DMS53 (cell line): ENCODE measurements at places on chromosomes 16 and 17.

DNA sequence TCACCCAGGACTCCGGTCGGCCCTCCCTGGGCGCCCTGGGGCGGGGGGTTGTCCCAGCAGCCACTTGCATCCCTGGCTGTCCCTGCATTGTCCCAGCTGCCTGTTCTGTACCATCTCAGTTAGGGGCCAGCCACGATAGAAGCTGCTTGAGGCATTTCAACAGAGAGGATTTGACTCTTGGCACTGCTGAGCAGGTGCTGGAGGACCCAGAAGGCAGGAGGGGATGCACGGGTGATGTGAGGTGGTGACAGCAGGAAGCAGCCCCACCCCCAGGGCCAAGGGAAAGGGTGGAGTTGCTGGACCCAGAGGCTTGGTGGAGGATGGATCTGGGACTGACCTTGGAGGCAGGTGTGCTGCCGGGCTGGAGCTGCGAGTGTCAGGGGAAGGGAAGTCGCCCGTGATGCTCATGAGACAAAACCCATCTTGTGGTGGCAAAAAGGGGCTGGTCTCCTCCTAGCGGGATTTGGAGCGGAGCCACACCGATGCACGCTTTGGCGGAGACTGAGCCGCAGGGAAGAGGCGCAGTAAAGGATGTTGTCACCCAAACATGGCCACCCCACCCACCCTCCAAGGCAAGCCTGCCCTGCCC, 188.0 kb upstream of the GSE1 start:
- peak; percentile 80 for DNase-seq

DNA sequence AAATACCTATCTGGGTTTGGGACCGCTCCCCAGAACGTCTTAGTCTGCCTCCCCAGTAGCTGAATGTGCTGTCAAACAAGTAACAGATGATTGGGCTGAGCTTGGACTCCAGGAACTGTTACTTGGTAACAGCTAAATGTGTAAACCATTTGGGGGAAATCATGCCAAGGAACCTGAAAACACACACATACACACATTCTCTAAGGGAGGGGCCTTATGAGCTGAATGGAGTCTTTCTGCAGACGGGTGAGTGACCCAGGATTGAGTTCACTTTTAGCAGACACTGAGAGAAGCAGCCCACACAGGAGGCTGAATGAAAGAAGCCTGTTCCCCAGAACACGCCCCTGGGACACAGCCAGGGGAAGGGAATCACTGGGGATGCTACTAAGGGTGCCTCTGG, 1.6 kb downstream of the ACLY start:
- DNase-seq, result no peak

DNA sequence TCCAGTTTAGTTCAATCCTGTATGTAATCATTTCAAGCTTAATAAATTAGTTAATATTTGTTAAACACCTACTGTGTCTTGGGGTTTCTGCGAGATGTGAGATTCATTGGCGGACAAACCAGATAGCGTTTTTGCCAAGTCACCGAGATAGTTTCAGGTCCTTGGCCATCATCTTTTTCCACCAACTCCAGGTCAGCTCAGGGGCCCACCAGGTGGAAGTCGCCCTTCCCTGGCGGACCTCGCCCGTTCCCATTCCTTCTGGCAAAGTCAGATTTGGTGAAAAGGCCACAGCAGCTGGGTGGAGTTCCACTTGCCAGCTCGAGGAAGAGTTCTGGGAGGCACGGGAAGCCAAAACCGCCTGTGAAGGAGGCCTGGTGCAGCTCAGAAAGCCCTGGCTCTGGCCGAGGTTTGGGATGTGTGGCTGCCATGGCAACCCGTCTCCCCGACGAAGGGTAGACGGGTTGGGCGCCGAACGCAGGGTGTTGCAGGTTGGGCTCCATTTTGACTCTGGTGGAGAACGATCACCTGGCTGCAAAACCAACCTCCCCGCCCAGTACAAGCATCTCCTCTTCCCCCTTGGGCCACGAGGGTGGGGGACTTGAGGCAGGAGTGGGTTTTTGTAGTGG, 39.5 kb downstream of the CMIP start:
- DNase-seq, result no peak

DNA sequence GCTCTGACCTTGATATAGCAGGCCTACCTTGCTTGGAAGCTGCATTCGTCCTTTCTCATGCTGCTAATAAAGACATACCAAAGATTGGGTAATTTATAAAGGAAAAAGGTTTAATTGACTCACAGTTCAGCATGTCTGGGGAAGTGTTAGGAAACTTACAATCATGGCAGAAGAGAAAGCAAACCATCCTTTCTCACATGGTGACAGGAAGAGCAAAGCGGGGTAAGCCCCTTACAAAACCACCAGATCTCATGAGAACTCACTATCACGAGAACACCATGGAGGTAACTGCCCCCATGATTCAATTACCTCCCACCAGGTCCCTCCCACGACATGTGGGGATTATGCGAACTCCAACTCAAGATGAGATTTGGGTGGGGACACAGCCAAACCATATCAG, 6.0 kb upstream of the MAPT start:
- no peak for DNase-seq

DNA sequence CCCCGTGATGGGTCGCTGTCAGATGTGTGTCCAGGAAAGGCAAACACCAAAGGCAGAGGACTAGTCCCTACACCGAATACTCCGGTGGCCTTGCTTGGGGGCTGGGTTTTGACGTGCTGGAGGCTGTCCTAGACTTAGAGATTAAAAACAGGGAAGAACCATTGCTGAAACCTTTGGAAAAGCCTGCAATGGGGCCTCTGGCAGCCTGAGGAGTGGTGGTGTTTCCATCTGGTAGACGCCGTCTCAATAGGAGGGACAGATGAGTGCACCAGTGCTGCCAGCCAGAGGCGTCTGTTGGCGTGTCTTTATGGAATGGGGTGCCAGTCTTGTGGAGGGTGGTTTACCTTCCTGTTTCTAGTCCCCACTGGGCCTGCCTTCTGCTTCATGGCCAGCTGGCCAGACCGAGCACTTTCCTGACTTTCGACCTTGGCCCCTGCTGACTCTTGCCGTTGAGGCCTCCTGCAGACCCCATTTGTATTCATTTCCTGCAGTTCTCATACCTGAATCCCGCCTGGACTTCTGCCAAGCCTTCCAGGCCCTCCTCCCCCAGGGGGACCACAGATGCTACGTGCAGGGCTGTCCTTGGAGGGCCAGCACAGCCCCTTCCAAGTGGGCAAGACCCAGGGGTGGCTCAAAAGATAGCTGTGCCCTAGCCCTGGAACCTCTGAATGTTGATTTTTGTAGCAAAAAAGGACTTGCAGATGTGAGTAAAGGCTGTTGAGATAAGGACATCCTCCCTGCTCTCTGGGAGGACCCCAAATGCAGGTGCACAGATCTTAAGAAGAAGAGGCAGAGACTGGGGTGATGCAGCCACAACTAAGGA, 1.9 kb upstream of the DNASE1 start:
- no peak for DNase-seq

GRCh38 chr16:27973678-27974077, 89.8 kb downstream of the GSG1L start:
- no peak for DNase-seq

DNA sequence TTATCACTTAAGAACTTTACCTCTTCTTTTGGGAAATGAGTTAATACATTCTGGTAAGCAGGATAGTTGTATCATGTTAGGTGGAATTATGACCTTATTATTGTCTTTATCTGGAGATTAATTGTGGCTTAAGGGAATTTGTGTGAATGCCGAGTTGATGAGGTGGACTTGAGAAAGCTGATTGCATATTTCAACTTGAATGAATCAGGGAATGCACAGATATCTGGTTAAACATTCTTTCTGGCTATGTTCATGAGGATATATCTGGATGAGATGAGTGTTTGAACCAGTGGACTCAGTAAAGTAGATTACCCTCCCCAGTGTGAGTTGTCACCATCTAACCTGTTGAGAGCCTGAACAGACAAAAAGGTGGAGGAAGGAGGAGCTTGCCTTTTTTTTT, 326.1 kb upstream of the GOT2 start:
- no peak for DNase-seq

- no peak for DNase-seq
Observed at GRCh38 chr17:1170739-1171138, 9.0 kb downstream of the ABR start.

DNA sequence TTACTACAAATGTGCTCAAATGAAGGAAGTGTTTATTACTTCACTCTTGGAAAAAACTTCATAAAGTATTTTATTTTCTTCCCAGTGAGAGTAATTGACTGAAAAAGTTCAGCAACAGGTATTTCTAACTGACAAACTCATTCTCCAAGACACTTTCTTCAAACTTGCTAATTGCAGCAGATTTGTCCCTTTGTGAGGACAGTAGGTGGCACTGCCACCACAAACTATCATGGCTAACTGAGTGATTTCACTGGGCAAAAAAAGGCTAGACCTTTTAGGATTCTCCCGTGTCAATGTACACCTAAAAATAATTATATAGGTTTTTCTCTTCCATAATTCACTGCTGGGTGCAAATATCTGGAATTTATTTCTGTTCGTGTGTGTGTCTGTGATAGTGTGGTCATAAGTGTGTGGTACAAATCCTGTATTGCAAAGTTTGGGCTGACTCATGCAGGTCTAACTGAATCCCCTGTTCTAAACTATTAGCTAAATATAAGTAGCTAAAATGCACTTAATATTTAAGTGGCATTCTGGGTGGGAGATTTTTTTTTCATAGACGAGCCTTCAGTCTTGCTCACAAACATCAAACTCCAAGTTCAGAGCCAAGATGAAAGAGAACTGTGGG, 3.9 kb downstream of the HS3ST3A1 start:
- peak; percentile 7 for DNase-seq

DNA sequence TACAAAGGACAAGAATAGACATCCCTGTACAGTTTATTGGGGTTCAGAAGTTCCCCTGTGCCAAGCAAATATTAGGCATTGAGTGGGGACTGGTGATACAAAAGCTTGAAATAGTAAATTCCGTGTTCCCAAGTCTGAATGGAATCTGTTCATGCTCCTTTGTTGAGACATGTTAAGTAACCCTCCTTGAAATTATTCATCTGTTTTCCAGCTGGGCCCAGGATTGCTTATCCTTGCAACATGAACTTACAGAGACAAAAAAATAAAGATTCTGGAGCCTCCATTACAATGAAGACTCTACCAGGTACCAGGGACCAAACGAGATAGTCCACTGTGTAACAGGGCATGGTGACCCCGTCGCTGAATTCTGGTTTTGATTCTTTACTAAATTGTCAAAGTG, 6.1 kb upstream of the CCL8 start:
- no peak for DNase-seq

GRCh38 chr17:44837196-44837595, 7.1 kb upstream of the GJC1 start:
- DNase-seq, result peak; percentile 57

DNA sequence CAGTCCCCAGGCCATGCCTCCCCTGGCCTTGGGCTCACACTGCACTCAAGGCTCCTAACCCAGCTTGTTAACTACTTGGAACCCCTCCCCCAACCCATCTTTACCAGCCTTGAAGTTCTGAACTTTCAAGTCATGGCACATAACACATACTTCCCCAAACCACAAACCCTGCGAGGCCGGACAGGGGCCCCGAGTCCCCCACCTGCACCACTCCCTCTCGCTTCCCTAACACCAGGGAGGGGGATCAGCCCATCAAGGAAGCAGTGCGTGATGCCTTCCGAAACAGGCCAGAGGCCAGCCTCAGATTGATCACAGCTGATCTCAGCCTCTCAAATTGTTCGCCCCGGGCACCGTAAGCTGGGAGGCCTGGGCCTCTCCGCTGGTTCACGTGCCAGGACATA, 3.0 kb upstream of the NLRC3 start:
- DNase-seq, result no peak

DNA sequence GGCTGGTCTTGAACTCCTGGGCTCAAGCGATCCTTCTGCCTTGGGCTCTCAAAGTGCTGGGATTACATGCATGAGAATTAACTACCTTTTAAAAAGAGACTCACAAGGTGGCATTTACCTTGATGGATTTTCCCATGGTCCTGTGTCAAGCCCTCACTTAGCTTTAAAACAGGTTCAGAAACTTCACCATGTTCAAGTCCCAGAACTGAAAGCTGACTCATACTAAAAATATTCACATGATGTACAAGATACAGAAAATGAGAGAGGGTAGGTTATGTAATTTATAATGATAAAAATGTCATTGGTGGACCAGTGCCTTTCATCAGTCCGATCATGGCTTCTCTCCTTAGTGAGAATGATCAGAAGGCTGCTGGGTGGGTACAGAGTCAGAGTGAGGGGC, 4.3 kb upstream of the AKAP1 start:
- no peak for DNase-seq

DNA sequence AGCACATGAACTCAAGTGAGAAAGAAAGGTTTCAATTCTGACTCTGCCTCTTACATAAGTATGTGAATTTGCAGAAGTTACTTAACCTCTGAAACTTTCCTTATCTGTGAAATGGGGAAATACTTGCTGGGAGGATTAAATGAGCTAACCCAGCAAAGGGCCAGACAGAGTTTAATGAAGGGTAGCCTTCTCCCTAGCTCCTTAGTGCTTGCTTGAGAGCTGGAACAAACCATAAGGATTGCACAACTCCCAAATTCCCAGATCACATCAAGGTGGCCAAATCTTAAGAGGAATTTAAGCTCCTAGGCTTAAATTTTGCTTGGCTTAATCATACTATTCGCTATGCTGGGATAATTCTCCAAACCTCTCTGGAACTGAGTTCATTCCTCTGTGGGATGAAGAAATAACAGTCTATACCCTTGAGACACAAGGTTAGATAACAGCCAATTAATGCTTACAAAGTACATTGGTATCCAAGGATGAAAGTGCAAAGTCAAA, 11.8 kb upstream of the WSB1 start:
- DNase-seq, result no peak

- DNase-seq, result no peak
Observed at GRCh38 chr17:29430275-29430674, 40.1 kb downstream of the TAOK1 start.

GRCh38 chr17:19249681-19250080, 12.5 kb downstream of the EPN2 start:
- no peak for DNase-seq

GRCh38 chr17:30969989-30970830, 629 bp upstream of the RNF135 start:
- peak; percentile 54 for DNase-seq

- no peak for DNase-seq
Observed at GRCh38 chr17:5870231-5870953, 199.8 kb upstream of the WSCD1 start.

DNA sequence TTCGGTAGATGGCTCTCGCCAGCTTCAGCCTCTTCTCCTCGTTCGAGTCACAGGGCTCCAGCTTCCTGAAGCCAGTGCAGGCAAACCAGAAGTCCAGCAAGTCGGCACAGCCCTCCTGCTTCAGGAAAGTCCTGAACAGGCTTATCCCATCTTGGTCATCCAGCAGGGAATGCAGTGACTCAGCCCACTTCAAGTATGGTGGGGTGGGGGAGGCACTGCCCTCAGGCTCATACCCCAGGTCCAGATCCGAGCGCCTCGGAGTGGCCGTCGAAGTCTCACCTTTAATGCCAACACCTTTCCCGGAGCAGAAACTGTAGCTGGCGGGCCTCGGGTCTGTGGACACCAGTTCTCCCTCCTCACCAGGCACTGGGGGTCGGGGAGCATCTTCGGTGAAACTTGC, 5.9 kb downstream of the AXIN1 start:
- DNase-seq, result no peak
